ENCODE measurements at places on chromosomes 7 and 10. TPM values are rescaled to one million over a fixed set of nuclear protein-coding genes. Genes with fewer than 3 reads are reported as not detected.

The VPS37D gene
- total RNA-seq: 0.83 TPM

DNA sequence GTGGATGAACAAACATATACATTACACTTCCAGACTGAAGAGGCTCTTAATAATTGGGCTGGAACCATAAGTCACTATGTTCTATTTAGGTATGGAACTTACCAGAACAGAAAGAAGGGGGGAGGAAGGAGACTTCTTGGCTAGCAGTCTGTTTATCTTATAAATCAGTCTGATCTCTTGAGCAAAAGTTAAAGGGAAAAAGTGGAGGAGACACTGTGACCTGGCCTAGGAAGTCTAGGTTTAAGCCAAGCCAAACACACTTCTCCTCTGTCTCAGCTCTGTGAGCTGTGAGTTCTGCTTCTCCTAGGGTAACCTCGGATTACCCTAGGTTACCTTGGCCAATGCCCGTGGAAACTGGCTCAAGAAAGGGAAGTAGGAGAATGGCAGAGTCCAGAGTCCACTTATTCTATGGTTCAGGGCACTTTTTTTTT is 95.2 kb downstream of the PFKFB3 start:
- no peak for DNase-seq

The SKIDA1 gene
- total RNA-seq: not detected

DNA sequence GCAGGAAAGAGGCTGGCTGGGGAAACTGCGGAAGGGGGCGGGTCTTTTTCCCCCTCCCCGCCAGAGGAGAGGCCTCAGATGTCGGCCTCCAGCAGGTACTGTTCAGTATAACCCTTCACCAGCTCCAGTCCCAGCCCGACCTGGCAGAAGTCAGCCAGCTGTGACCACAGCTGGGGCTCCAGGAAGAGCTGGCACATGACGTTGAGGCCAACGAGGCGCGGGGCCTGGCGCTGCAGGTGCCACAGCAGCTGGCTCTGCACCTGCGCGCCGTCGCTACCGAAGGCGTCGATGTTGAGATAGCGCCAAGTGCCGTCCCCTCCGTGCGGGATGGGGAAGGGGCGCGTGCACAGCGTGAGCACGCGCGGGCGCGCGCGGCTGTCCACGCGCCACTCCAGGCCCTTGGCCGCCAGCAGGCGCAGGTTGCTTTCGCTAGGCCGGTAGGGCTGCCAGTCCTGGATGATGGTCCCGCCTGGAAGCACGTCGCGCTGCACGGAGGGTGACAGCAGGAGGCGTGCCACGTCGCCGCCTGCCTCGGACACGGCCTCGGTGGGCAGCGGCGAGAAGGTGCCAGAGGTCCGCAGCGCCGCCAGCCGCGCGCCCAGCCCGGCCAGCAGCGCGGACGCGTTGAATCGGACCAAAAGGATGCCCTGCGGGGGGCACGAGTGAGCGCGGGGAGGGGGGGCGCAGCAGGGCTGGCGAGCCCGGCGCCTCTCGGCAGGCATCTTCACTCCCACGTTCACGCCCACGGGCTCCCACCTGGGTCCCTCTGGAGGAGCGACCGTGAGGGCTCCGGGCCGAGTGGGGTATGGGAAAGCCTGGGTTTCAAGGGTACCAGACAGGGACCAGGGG is 6.9 kb upstream of the VGF start:
- no peak for DNase-seq

- no peak for DNase-seq
Measured at GRCh38 chr10:48520184-48520506, 84.7 kb downstream of the ARHGAP22 start.

DNA sequence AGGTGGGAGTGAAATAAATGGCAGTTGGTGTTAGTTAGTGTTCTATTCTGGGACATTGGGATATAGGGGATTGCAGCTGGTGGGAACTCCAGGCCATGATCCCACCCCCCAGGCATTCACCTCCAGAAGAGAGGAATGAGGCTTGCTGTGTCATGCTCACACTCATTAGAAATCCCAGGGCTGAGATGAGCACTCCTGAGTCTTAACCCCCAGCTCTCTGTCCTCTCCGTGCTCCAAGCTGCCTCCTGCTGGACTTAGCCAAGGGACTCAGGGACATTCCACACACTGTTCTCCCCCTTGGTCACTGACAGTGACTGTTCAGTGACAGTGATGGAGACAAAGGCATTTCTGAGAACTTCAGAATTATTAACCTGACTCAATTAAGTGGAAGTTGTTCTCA is 21.5 kb downstream of the CYP26A1 start:
- no peak for DNase-seq

The ANKRD7 gene
- not detected for total RNA-seq

DNA sequence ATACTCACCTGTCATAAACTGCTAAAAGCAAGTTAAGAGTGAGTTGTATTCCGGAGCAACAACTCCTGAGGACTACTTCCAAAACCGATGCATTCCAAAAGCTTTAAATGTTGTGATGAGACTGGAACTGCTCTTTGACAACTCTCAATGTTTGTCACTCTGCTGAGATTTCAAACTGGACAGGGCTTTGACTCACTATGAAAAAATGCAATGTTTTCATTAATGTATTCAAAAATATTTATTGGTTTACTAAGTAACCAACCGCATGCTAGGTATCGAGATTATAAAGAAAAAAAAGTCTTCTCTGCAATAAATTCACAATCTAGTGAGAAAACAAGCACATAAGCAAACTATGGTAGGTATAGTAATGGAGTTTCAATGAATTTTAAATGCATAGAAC is 107.9 kb upstream of the GNAI1 start:
- no peak for DNase-seq

GRCh38 chr7:63925262-63925625 is 73.4 kb upstream of the ZNF722 start:
- no peak for DNase-seq
